Stimulated activated CD8-positive, alpha-beta memory T cell treated with anti-CD3 and anti-CD28 coated beads, Interleukin-7, amount 100 ng/mL, for 48 hours (primary cell): ENCODE measurements at places on chromosomes 2 and 18.
A peak's percentile ranks its signal among the peaks of the same experiment; 100 is the strongest.

DNA sequence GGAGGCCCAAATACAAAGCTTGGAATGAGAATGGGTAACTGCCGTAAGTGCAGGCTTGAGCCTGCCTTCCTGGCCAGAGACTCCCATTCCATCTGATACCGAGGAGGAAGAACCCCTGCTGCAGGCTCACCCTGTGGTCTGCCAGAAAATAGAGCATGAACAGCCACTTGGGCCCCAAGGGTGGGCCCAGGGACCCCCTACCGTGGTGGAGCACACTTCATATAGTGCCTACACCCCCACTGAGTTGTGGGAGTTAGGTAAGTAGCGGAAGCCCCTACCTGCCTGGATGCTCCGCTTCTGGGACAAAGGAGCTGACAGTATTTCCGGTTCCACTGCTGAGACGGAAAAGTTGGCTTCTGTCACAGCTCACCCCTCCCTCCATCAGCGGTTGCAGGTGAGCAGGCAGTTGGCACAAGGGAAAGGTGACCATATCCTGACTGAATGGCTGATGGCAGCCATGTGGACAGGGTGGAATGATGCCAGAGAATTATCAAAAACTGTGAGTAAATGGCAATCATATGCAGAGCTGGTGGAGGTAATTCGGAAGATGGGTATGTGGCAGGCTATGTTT lies 11.5 kb upstream of the C2orf42 start:
- no peak for DNase-seq

DNA sequence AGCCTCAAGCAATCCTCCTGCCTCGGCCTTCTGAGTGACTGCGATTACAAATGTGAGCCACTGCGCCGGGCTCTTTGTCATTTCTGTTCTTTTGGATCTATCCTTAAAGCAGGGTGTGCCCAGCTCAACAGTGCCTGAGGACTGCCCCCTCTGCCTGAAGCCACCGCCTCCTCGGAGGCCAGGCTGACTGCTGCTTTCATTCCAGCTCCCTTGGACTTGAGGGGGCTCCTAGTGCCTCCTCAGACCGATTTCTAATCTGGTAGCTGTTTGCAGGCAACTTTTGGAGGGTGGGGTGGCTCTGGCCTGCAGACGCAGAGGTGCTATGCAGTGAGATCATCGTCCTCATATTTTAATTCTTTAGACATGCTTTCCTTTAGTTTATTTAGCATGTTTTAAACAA lies 35.9 kb upstream of the KLF11 start:
- no peak for DNase-seq

DNA sequence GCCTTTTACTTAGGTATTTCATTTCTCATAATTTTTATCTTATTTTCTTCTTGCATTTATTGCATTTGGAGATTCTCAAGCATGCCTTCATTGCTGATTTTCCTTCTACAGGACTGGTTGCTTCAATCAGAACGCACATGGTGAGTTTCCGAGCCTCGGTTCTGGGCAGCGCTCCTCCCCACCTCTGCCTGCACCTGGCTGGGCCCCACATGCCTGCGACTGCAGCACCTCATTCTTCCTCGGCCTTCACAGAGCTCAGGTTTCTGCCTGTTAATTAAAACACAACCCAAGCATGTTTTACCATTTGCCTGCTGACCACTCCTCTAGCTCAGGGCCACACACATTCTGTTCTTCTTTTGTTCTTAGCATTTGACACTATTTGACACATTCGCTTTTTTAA lies 398.8 kb downstream of the GALR1 start:
- DNase-seq: no peak

- no peak for DNase-seq
Observed at GRCh38 chr2:233092432-233093165, 32.5 kb downstream of the INPP5D start.

GRCh38 chr2:210199186-210199765 lies 26.0 kb downstream of the ACADL start:
- DNase-seq: no peak

GRCh38 chr2:159573846-159574606 lies 42.3 kb downstream of the BAZ2B start:
- no peak for DNase-seq

DNA sequence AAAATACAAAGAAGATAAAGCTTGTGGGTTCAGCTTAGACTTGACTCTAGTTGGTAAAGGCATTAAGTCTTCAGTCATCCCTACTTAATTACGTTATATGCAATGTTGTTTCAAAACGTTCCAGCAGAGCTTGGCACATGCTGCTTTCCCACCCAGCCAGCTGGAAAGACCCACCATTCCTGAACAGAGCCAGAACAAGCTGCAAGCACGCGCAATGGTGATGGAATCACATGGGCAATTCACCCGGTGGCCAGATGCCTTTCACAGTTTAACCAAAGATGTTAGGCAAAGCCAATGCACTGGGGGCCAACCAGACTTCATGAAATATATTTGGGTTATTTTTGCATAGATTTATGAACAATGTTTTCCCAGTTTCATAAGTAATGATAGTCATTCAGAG lies 123.4 kb upstream of the CDH20 start:
- DNase-seq: no peak

- DNase-seq: no peak
Observed at GRCh38 chr2:151518802-151519201, 109.1 kb downstream of the RIF1 start.

DNA sequence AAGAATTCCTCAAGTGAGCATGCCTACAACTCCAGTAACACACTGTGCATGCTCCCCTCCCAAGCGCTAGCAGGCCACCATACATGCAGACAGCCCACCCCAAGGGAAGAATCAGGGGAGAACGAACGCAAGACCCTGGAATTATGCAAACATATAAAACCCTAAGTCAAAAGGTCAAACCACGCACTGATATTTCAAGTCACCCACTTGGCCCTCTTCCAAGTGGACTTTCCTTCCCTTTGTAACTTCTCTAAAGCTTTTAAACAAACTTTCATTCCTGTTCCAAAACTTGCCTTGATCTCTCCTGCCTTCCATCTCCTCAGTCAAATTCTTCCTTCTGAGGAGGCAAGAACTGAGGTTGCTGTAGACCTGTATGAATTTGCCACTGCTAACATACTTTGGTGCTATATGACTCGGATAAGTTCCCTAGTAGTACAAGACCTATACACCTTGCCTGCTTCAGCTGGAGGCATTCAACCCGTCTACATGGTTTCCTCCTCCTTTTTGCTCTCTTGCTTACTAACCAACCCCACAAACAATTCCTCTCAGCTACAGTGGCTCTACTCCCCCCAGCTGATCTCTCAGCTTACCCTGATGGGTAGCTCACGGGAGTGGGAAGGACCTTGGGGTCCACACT lies 11.1 kb upstream of the RPIA start:
- DNase-seq: no peak

- DNase-seq: no peak
Observed at GRCh38 chr2:29334706-29335105, 219.5 kb downstream of the CLIP4 start.

DNA sequence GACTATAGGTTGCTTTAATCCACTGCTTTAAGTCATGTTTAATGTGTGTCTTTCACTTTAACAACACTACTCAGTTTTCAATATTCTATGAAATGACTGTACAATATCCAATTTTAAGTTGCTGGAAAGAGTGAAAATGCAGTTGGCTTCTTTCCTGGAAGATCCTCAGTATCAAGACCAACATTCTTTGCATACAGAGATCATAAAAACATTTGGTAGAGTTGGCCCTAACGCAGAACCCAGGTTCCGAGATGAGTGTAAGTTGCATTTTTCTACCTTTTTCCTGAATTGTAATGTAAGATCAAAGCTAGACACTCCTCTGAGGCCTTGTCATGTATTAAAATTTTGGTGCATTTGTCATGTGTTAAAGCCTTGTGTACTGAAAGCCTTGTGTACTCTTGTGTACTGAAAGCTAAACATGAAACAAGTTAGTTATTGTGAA lies 42.9 kb upstream of the TNFRSF11A start:
- no peak for DNase-seq

- no peak for DNase-seq
Observed at GRCh38 chr18:44973282-44973681, 292.6 kb downstream of the SETBP1 start.

DNA sequence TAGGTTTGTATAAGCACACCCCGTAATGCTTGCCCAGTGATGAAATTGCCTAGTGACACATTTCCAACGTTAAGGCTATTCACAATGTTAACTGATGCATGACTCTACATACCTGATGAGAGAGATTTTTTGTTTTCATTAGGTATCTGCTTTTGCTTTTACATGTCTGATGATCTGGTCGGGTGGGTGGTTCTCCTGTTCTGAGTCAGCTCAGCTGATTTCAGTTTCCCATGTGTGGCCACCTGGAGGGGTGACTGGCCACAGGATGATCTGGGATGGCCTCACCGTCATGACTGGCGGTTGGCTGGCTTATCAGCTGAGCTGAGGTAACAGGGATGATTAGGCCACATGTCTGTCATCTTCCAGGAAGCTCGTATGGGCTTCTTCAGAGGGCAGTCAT lies 33.8 kb upstream of the ACYP2 start:
- peak; percentile 75 for DNase-seq

DNA sequence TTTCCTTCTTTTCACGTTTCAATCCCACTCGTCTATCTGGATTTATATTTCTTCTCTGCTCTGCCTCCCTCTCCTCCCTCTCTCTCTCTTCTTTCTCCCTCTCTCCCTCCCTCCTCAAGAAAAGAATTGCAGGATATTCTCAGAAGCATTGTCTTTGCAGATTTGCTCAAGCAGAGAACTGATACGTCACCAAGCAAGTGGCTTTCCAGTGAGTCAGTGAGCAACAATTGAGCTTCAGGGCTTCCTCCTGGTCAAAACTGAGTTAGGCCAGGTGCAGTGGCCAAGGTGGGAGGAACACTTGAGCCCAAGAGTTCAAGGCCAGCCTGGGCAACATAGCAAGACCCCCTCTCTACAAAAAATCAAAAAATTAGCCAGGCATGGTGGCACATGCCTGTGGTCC lies 151.1 kb downstream of the SMAD2 start:
- no peak for DNase-seq

DNA sequence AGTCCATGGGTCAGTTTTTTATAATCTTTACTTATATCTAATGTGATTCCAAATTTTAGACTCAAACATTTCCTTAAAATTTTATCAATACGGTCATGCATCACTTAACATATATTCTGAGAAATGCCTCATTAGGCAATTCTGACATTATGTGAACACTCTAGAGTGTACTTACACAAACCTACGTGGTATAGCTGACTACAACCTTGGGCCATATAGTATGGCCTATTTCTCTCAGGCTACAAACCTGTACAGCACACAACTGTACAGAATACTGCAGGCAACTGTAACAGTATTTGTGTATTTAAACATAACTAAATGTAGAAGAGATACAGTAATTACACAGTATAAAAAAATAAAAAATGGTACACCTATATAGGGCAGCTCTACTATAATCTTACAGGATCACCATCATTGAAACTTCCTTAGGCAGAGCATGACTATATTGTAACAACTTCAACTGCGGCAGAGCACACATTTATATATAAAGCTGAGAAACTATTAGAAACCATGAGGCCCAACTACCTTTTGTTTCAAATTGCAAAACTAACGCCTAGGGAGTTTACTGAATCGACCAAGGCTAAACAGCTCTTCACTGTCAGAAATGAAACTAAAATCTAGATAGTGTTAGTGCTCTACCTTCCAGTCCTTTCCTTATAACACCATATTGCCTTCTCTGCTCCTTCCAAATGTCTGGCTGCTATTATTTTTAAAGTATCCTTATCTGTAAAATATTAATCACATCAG lies 6.9 kb downstream of the YES1 start:
- DNase-seq: no peak

DNA sequence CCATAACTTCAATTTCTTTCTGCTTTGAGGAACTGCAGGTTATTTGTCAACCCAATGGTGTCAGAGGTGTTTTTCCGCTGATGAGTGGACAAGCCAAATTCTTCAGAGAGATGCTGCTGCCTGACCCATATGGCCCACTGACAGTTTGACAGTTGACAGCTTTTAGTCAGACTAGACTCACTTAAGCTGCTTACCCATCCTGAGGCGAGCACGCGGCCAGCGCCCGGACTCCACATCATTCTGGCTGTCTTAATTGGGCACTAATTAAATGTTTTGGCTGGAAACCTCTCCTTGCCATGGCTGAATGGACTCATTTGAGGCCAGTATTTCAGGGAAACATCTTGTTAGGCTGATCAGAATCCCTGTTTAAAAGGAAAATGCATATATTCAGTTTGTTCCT lies 316.1 kb upstream of the FANCL start:
- no peak for DNase-seq

DNA sequence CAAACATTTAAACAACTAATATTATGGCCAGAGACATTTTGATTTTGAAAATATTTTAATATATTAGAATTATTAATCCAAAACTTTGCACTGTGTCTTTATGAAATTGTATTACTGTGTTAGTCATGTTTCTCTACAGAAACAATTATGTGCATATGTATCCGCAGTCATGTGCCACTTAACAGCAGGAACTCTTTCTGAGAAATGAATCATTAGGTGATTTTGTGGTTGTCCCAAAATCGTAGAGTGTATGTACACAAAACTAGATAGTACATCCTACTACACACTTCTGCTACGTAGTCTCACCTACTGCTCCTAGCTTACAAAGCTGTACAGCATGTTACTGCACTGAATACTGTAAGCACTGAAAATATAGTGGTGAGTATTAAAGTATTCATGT lies 479.2 kb upstream of the DSEL start:
- no peak for DNase-seq

DNA sequence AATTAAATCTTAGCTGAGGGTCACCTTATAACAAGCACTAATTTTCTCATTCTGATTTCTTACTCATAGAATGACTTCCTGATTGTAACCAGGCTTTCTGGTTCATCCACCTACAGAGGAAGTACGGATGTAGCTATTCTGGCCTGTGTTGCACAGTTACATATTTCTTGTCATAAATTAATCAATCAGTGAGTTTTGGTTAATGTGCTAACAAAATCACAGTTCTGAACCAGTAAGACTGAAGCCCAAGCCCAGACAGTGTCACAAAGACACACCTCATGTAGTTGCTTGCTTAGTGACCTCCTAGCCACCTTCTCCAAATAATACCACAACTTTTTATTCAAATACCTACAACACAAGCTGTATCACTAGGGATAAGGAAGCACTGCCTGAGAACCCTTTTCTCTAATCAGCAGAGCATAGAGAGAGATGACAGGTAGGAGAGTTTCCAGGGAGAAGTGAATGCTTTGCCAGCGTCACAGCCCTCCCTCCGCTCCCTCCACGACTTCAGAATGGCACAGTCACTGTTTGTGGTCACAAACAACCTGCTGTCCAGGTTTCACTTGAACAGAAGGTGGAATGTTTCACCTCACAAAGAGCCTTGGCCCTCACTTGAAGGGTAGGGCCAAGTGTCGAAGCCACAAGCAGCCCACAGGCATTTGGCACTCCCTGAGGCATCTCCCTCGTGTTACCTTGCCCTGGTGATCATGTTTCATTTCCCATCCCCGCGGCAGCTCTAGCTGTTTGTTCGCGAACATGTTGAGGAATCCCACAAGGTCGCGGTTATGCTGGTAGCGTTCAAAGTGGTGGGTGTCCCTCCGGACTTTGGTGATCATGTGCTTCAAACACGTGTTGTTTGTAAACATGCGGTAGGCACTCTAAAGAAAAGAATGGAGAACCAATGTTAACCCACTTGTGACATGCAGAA lies 120.8 kb upstream of the STK17B start:
- DNase-seq: no peak
